ENCODE measurements at places on chromosomes 5 and 9.

GRCh38 chr9:125887172-125887571 lies 140.0 kb downstream of the PBX3 start:
- DNase-seq, result no peak

DNA sequence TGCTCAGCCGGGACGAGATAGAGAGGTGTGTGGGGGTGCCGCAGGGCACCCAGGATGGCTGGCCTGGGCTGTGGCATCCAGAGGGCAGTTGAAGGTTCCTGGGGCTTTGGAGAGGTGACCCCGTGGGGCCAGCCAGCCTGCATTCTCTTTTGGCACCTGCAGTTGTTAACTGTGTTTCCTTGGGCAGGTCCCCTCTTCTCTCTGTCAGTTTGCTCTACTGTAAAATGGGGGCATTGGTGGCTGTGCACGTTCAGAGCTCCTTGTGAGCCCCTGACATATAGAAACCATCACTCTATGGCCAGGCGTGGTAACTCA lies 8.5 kb downstream of the ZDHHC12 start:
- no peak for DNase-seq

DNA sequence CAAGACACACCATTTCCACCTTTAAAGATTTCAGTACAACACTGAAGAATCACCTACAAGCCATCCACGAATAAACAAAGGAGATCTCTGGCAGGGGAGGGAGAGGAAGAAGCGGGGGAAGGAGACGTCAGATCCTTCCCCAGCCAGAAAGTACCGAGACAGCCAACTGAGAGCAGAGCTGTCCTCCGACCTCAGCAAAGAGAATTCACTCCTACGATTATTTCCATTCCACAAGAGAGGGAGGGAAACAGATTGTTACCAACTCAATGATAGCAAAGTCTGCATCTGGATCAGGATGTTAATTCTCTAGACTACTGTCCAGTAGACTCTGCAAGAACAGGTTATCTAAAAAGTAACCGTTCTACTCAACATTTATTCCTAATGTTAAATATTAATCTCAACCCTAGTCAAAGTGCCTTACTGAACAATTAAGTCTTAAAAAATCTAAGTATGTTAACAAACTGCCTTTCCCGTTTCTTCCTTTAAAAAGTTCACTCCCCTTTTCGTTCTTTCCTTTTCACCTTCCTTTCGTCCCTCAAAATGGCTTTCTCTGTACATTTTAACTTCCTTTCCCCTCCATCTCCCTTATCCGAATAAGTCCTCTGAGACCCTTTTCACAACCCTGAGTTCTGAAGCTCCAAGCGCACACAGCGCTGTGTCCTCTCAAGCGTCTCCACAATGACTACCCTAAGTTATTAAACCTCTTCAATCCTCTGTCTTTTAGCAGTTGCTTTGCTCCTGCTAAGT lies 1.4 kb downstream of the CHD1 start:
- no peak for DNase-seq

GRCh38 chr9:134373953-134374300 lies 47.7 kb downstream of the RXRA start:
- DNase-seq, result no peak

DNA sequence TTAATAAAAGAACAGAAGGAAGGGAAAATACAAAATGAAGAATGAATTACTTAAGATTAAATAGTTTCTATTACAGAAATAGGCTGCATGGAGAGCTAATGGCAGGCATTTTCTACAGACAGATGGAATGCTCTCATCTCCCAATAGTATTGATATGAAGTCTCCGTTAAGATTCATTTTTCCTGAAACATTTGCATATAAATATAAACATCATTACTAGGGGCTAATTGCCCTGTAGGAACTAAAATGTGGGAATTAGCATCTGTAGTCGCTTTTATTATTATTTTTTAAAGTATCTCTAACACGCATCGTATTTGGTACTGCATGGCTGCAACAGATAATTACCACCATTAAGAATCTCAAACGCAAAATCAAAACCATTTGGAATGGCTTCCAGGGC lies 2275.5 kb downstream of the MAT2B start:
- DNase-seq, result no peak

- DNase-seq, result no peak
Measured at GRCh38 chr5:79510638-79511037, 3.3 kb downstream of the HOMER1 start.

GRCh38 chr5:171578049-171578828 lies 158.8 kb downstream of the FGF18 start:
- DNase-seq, result no peak

DNA sequence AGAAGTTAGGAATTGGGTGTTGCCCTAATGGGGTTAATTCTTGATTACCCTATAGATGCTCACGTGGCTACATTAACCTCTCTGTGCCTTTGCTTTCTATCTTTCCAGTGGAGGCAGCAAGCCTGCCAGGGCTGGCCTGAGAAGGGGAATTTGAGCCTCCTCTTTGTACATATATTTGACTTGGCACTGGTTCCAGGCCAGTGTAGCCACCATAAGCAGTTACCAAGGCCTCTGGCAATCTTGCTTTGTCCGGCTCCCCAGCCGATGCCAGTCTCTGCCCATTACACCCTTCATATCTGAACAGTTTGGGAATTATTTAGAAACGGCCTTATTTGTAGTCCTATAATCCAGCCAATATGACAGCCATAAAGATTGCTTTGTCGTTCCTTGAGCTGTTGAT lies 58.6 kb upstream of the PPARGC1B start:
- DNase-seq, result no peak

DNA sequence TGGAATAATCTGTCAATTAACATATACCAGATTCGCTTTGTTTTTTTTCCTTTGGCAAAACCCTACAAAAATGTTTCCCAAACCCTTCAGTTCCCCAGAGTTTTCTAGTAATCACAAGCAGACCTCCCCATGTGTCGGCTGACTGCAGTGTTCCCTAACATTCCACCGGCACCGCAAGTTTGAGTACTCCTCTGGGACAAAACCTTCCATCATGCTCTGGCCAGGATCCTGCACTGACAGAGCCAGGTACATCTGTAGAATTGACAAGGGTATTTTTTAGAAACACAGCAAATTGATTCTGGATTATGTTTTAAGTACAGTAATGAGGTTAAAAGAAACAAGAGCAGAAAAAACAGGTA lies 174.7 kb downstream of the GAS1 start:
- DNase-seq, result no peak

- DNase-seq, result no peak
Measured at GRCh38 chr9:122051351-122052321, 41.5 kb downstream of the TTLL11 start.

DNA sequence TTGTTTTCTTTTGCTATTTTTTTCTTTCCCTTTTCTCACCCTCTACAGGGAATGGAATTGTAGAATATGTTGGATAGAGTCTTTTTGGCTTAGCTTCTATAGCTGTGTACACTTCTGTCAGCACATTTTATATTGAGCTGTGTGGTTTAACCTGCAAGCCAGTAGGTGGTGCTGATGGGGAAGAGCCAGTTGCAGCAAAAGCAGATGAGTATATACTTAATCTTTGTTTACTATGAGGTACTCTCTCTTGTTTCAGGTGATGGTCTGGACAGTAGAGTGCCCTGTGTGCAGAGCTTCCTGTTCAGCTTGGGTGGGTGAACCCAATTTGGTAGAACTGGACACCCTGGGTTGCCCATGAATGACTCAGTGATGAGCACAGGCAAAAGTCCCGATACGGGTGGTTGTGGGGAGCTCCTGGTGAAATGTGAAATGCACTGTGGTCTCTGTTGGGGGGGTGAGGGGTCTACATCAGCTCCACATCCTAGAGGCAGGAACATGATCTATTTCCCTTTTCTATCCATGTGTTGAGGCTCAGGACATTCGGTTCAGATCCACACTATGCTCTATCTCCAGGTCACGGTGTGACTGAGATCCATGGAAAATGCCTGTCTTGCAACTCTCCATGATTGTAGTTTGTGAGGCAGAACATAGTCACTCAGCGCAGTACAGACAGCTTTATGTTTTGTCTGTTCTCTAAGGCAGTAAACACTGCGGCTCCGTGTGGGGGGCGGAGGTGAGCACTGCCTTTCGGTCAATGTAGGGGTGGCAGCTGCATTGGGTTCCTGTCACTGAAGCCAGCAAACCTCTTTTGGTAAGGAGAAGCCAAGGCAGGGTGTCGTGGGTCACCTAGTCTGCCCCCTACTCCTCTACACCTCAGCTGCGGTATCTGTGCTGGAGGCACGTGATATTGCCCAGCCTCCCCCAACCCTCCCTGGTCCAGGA lies 353.2 kb downstream of the PRR16 start:
- no peak for DNase-seq

DNA sequence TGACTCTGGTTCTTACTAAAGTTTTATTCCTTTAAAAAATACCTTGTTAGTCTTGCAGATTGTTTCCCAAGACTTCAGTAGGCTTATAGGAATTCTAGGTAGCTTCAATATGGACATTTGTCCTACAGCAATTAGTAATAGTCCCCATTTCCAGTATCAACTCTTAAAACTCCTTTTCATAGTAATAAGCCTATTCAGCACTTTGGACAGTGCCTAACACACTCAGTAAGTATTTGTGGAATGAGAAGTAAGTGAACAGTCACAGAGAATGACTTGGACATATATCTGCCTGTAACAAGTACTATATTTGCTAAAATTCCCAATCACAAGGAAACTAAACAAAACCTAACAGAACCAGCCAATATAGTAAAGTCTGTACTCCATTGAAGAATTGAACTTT lies 1291.8 kb upstream of the DMAC1 start:
- DNase-seq, result no peak

- no peak for DNase-seq
Measured at GRCh38 chr9:23615569-23615968, 210.5 kb downstream of the ELAVL2 start.

- no peak for DNase-seq
Measured at GRCh38 chr5:10663489-10664179, 97.4 kb downstream of the DAP start.

DNA sequence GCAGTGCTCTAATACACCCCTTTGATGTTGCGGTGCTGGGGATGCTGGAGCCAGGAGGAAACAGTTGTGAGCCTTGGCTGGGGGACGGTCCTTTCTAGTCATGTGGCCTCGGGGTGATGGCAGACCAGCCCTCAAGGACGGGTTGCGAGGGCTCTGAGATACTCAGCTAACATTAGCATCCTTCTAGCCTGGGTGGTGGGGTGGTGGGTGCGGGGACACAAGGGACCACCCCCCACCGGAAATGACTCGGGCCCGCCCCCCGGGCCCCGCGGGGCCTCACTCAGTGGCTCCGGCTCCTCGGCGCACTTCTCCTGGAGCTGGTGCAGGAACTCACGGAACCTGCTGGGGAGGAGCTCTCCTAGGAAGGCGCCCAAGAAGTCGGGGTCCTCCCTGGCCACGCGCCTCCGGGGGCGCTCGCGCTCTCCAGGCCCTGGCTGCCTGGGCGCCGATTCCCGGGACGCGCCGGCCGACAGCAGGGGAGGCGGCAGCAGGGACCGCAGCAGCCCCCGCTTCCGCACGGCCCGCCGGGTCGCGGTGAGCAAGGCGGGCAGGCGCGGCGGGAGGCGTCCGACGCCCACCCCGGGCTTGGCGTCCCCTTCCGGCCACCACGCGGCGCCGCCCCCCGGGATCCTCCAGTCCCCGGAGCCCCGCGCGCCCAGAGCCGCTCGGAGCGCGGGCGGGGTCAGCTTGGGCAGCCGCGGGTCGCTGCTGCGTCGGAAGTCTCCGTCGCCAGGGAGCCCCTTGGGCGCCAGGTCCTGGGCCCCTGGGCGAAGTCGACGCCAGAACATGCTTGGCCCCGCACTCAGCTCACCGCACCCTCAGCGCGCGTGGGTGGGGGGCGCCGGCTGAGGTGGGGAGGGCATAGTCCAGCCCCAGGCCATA lies 873 bp downstream of the C9orf50 start:
- DNase-seq, result no peak

- DNase-seq, result no peak
Measured at GRCh38 chr5:92081958-92082712, 699.0 kb upstream of the ARRDC3 start.

DNA sequence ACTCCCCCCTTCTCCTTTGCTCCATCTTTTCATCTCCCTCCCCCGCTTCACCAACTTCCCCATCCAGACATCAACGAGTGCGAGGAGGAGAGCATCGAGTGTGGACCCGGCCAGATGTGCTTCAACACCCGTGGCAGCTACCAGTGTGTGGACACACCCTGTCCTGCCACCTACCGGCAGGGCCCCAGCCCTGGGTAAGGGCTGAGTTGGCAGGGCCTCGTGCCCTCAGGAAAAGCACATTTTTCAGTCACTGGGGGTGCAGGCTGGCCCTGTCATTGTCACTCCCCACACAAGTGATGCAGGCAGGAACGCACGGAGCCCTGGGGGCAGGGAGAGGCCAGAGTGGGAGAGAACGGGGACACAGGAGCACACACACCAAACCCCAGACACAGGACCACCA lies 12.4 kb upstream of the ASS1 start:
- no peak for DNase-seq

All from T1000 (cell line).